Sigmoid colon (tissue), 7 donors: ENCODE measurements at places on chromosomes 2 and 18. TPM values are rescaled to one million over a fixed set of nuclear protein-coding genes. Genes with fewer than 3 reads are reported as not detected.

GRCh38 chr2:149587950-149588487, 444 bp upstream of the MMADHC start:
- peaks cover 7% of the 10 kb centered on the region for H3K36me3 ChIP-seq
- H3K27me3 ChIP-seq, result no peaks in the 10 kb centered on the region
- H3K27ac ChIP-seq, result peak overlapping the region; percentile 95

DNA sequence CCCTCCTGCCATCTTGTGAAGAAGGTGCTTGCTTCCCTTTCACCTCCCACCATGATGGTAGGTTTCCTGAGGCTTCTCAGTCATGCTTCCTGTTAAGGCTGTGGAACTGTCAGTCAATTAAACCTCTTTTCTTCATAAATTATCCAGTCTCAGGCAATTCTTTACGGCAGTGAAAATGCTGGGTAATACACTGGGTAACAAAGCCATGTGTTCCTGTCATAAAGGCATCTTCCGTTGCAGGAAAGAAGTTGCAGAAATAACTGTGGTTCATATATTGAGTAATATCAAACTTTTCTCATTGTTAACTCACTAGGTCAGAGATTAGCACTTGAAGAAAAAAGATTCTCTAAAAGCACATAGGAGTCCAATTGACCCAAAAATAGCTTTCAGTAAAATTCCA, 163.9 kb upstream of the HNMT start:
- H3K4me3 ChIP-seq, result no peak overlapping the region
- no peak for DNase-seq
- no peaks in the 10 kb centered on the region for H3K27me3 ChIP-seq
- H3K27ac ChIP-seq, result no peak overlapping the region

- H3K27me3 ChIP-seq, result no peaks in the 10 kb centered on the region
- H3K4me3 ChIP-seq, result no peak overlapping the region
- DNase-seq, result no peak
- H3K27ac ChIP-seq, result no peak overlapping the region
Measured at GRCh38 chr2:141582213-141582612, 548.6 kb downstream of the LRP1B start.

DYSF gene
- 12.5 TPM for total RNA-seq

HK2 gene
- 1.3 TPM for total RNA-seq
